Smooth muscle cell of the pulmonary artery (primary cell): ENCODE measurements at places on chromosomes 13 and 19. TPM values are rescaled to one million over a fixed set of nuclear protein-coding genes. Genes with fewer than 3 reads are reported as not detected.

The ACP7 gene
- 0.13 and 11.4 TPM in 2 replicates for total RNA-seq

The FSD1 gene
- total RNA-seq, result 7.8 and 10.4 TPM in 2 replicates

The CD37 gene
- total RNA-seq, result not detected in 2 replicates

The B3GNT8 gene
- total RNA-seq, result 2.2 and 2.3 TPM in 2 replicates

The LRRC63 gene
- total RNA-seq, result 0.20 TPM in 1 of 2 replicates, not detected in the other

The NANOS3 gene
- total RNA-seq, result 0.33 TPM in 1 of 2 replicates, not detected in the other

The GATAD2A gene
- total RNA-seq, result 40.3 and 55.7 TPM in 2 replicates

The STOML3 gene
- not detected in 2 replicates for total RNA-seq

The NKPD1 gene
- total RNA-seq, result 0.07 and 0.26 TPM in 2 replicates

The C19orf85 gene
- not detected in 2 replicates for total RNA-seq

The PRR19 gene
- 0.20 and 0.23 TPM in 2 replicates for total RNA-seq
